Hypothalamus (tissue), 51 donors: ENCODE measurements at places on chromosomes 16 and 17.

DNA sequence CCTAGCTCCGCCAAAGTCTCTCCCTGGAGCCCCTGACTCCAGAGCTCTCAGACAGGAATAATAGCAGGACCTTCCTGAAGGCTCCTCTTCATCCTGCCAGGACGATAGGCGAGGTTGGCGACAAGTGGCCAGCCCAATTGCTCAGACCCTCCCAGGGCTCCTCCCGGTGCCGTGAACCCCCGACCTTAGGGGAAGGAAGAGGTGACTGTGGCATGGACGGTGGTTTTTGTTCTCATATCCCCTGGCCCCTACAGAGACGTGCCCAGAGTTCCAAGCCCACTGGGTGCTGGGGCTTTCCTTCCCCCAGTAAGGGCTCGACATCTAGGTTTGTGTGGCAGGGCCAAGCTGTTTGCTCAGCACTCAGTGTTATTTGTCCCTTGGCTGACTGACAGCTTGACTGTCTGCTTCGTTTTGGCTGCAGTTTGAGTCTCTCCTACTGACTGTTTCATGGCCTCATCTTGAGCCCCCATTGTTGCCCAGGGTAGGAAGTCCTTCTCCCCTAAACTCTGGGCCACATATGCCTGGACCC, 4.6 kb upstream of the ADCY7 start:
- no peak for DNase-seq

GRCh38 chr16:14307527-14308367, 236.6 kb downstream of the MRTFB start:
- DNase-seq = no peak

DNA sequence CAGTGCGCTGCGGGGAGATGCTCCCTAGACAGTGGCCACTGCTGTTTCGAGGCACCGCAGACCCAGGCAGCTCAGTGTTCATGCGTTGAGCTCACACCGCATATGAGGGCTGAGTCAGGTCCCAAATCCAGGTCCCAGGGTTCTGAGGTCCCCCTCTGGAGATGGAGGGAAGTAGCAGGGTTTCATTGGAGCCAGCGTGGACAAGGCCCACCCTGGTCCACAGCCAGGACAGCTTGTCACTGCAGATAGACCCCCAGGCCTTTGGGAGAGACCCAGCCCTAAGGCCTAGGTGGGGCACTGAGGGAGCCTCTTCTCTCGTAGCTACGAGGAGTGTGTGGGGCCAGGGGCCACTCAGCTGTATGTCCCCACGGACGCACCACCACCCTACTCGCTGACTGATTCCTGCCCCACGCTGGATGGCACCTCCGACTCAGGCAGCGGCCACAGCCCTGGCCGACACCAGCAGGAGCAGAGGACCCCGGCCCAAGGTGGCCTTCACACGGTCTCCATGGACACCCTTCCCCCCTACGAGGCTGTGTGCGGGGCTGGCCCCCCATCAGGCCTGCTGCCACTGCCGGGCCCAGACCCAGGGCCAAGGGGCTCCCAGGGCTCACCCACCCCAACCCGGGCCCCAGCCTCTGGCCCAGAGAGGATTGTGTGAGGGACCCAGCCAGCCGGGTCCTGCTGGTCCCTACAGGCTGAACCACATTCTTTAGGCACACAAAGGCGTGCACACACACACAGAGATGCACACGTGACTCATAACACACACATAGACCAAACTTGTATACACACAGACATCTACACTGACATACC, 53.4 kb downstream of the BEAN1 start:
- no peak for DNase-seq

GRCh38 chr16:87850009-87851006, 19.0 kb downstream of the SLC7A5 start:
- no peak for DNase-seq

DNA sequence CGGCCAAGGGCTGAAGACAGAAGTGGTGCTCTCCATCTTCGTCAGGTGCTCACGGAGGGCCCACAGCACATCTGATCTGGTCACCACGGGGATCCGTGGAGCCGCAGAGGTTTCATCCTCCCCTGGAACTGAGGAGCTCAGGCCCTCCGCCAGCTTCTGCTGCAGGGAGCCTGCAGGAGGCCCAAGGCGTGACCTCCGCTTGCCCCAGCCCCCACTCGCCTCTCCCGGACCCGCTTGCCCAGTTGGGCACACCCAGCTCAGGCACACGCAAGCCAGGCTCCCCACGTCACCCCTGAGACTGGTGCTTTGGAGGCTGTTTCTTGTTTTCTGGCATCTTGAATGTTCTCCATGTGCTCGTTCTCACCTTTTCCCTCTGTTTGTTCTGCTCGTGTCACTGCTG, 39.4 kb upstream of the CHMP6 start:
- no peak for DNase-seq
